ENCODE measurements at places on chromosomes 5 and 9.

GRCh38 chr9:87711857-87712800 is 13.8 kb upstream of the CTSL start:
- DNase-seq = no peak

DNA sequence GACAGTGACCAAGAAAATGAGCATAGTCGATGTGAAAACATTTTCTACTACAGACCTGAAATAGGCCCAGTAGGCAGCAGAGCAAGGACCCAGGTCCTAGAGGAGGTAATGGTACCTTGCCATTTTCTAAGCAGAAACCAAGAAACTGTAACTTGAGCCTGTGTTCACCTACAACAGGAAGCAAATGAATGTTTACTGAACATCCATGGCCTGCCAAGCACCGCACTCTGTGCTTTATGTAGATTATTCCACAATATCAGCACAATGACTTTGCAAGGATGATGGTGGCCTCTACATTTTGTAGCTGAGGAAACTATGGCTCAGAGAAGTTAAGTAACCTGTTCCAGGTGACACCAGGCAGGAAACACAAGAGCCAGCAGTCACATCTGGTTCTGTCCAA is 215.3 kb downstream of the SPOCK1 start:
- DNase-seq = no peak

GRCh38 chr5:74848553-74849025 is 17.6 kb downstream of the FAM169A start:
- DNase-seq = no peak

GRCh38 chr5:39014561-39014960 is 59.6 kb downstream of the RICTOR start:
- DNase-seq = no peak

GRCh38 chr5:2277886-2278285 is 395.2 kb upstream of the IRX4 start:
- DNase-seq = no peak

- DNase-seq = no peak
Observed at GRCh38 chr5:159393854-159394274, 63.6 kb upstream of the IL12B start.

DNA sequence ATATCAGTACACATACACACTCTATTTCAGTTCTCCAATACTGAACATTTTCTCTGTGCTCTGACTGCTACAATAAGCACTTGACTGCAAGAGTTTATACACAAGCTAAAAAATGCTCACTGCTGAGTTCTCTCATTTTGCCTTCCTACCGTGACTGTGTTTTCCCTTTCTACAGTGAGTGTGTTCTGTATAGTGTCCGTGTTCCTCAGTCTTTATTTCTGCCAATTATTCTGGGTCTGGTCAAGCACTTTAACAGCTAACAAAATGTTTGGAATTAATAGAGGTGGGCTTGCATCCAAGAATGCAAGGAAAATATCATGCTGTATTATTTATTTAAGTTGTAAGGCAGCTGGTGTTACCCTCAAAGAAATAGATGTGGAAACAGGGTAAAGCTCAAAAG is 217.0 kb upstream of the NREP start:
- DNase-seq = no peak

DNA sequence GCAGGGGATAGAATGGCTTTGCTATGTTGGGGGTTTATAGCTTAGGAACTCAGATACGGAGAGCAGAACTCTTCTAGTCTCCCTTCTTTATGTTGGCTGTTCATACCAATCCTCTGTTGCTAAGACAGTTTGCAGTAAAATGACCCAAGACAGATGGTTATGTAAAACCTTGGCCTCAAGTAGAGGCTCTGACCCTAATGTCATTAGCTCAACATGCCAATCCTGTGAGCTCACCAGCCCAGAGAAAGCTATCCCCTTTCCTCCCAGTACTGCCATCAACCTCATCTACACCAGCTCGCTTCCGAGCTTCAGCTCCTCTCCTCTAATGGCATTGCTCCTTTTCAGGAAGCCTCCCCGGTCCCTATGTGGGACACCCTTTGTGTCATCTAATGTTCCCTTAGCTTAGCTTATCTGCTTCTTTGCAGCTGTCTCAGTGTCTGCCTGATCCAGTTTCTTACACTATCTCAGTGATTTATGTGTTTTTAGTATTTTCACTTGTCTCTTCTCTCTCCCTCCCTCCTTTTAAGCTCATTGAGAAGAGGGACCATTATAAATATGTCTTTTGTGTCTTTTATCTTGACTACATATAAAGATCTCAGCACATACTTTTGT is 281.3 kb upstream of the CLINT1 start:
- no peak for DNase-seq

DNA sequence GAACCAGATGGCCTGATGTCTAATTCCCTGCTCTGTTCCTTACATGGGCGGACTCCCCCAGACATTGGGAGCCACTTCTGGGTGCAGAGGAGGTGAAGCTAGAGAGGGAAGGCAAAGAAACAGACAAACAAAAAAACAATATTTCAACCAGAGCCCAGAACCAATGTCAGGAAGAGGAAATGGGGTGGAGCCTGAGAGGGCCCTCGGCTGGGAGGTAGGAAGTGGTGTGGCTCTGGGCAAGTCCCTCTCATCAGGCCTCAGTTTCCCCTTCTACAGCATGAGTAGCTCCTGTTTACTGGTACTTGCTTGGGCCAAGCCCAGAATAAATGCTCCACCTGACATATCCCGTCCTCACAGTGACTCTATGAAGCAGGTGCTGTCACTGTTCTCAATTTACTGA is 11.1 kb downstream of the SH2D3C start:
- DNase-seq = peak; percentile 63

GRCh38 chr5:135218790-135219568 is 180.1 kb downstream of the MACROH2A1 start:
- no peak for DNase-seq

DNA sequence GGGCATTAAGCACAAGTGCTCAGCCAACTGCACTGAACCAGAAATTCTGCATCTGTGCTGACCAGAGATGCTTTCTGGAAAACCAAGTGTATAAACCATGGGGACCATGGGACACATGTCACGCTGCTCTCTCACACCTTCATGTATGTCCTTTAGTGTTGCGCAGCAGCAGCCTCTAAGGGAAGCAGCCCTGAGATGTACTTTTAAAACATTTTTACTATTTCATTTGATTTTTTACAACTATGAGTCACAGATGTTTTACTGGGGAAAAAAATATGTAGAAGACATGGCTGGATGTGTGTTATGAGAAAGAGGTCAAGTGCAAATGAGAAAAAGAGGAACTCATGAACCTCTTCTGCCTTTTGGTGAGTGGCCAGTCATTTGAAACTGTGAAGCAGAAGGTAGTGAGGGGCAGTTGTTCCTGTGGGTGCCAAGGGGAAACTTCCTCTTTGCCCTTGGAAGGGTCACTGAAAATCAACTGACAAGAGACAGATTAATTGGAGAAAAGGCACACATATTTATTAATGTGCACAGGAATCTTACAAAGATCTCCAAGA is 31.4 kb upstream of the SYK start:
- no peak for DNase-seq

GRCh38 chr9:125089331-125089730 is 54.0 kb downstream of the SCAI start:
- peak; percentile 81 for DNase-seq

GRCh38 chr9:12163723-12164458 is 529.3 kb upstream of the TYRP1 start:
- DNase-seq = no peak
